Activated CD8-positive, alpha-beta memory T cell treated with anti-CD3 and anti-CD28 coated beads for 48 hours (primary cell): ENCODE measurements at places on chromosomes 2 and 18.

DNA sequence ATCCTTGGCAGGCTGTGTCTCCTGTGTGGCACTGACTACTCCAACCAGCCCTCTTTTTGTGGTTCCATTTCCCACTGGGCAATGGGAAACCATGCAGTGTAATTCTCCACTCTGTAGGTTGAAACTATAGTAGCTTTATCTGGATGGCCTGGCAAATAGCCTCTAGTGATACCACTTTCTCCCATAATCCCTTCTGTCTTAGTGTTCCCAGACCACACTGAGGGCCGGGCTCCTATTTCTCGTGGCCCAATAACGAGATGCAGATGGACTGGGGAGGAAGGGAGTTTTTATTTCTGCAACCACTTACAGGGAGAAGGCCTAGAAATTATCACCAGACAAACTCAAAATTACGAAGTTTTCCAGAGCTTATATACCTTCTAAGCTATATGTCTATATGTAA lies 24.7 kb downstream of the SKA1 start:
- DNase-seq = no peak

GRCh38 chr18:46322941-46323340 lies 218.8 kb downstream of the HAUS1 start:
- DNase-seq = no peak

DNA sequence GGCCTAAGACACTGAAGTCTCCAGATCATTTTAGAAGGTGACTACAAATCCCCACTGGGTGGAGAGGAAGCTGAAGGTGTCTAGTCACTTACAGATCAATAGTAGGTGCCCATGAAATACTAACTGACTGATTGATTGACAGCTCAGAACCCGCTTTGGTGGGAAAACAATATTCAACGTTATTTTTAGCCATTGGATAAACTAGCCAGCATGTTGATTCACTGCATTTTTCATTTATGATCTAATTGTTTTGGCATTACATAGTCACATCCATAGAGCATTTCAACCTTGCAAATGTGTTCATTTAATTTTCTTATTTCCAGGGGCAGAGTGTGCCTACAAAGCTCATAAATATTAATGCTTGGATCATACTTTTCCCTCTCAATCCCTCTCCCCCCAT lies 162.3 kb downstream of the MREG start:
- no peak for DNase-seq

DNA sequence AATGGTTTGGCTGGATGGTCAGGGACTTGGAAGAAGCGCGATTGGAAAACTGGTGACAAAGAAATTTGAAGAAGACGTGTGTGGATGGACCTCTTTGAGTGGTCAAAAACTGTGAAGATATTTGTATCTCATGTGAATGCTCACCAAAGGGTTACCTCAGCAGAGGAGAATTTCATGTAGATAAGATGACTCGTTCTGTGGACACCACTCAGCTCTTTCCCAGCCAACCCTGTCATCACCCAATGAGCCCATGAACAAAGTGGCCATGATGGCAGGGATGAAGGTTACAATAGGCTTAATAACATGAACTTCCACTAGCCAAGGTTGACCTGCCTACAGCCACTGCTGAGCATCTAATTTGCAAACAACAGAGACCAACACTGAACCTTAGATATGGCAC lies 248.3 kb downstream of the KCNE4 start:
- no peak for DNase-seq

GRCh38 chr18:64539847-64540246 lies 391.0 kb upstream of the LINC00305 start:
- DNase-seq = no peak

DNA sequence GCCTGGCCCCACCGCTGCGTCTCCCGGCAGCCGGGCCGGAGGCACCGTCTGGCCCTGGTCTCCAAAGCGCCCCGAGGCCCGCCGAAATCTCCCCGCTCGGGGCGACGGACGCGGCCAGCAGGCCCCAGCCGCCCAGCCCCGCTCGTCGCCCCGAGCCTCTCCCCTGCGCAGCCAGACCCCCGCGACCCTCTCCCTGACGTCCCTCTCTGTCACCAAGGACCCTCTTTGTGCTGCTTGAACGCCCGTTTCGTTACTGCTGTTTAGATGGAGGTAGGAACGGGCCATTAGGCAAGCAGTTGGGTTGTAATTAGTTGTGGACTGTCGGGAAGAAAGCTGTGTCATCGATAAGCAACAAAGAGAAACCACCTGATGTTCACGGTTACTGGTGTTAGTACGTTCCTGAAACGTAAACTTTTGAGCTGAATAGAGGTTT lies 686 bp downstream of the UBXN4 start:
- DNase-seq = peak; percentile 26

DNA sequence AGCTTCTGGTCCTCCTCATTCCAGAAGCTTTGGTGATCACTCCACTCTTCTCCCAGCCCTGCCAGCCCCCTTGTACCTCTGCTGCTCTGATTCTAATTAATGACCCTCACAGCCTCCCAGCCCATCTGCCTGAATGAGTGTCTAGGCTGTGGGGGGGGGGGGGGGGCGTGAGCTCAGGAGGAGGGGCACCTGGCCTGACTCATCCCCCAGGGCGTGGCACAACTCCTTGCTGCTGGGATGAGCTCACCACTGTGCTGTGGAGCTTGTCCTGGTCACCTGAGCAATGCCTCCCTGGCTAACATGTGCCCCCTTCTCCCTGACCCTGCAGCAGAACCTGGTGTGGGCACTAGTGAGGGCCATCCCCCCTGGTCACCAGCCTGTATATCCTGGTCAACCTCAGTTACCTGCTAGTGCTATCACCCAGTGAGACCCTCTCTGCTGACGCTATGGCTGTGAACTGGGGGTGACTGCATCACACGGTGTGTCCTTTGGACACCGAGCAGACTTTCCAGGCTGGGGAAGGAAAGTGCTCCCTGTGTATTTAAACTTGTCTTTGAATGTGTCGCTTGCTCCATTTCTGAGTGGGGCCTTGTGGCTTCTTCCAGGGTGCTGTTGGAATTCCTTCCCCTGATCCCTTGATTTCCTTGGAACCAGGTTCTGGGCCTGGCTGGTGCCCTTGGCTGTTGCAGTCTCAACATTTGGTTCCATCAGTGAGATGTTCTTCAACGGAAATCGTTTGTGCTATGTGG lies 41.5 kb upstream of the PUM2 start:
- DNase-seq = no peak

DNA sequence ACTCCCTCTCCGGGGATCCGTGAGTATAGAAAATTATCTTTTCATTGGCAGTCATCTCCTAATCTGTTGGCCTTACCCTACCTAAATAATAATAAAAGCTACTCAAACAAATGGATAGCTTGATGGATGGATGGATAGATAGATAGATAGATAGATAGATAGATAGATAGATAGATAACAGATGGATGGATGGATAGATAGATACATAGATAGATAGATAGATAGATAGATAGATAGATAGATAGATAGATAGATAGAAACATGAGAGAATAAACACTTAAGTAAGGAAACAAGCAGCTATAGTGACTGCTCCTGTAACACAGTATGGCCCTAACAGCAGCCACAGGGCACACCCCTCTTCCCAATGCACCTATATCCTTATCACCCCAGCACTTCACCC lies 35.1 kb downstream of the MRPL30 start:
- DNase-seq = no peak

DNA sequence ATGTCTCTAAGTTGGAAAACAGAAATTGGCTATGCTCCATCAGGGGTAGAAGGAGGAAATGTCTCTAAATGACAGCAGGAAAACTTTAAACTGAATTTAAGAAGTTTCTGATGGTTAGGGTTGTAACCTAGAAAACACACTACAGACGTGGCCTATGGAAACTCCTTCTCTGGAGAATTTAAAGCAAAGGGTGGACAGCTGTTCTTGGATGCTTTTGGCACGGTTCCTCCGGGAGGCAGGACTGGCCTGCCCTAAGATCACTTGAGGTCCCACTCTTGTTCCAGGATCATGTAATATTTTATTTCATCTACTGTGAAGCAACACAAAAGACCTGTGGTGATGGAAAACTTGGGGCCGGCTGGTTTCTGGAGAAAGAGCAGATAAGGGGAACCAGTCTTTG lies 77.0 kb downstream of the NRP2 start:
- DNase-seq = no peak

- DNase-seq = no peak
Observed at GRCh38 chr2:43171789-43172188, 54.6 kb downstream of the ZFP36L2 start.

DNA sequence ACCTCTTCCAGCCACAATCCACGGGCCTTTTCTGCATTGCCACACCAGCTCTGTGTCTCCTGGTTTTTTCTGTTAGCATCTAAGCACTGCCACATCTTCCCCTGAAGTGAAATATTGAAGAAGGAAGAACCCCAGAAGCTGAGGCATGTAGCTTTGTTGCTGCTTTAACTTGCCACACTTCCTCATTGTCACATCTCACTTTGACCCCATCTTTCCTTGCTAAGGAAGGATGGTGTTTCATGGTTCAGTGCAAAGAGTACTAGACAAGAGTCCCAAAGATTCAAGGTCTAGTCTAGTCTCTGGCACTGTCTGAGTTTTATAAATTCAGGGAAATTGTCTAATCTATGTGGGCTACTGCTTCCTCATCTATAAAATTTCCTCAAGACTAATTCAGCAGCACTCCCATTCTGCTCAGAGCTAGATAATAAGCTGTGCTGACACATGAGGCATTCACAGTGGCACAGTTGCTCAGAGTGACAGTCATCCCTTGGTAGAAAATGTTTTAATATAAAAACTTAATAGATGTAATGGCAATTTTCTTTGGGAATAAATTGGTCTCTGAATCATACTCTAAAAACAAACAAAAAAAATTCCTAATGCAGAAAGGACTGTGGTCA lies 483.0 kb upstream of the ID2 start:
- DNase-seq = no peak

DNA sequence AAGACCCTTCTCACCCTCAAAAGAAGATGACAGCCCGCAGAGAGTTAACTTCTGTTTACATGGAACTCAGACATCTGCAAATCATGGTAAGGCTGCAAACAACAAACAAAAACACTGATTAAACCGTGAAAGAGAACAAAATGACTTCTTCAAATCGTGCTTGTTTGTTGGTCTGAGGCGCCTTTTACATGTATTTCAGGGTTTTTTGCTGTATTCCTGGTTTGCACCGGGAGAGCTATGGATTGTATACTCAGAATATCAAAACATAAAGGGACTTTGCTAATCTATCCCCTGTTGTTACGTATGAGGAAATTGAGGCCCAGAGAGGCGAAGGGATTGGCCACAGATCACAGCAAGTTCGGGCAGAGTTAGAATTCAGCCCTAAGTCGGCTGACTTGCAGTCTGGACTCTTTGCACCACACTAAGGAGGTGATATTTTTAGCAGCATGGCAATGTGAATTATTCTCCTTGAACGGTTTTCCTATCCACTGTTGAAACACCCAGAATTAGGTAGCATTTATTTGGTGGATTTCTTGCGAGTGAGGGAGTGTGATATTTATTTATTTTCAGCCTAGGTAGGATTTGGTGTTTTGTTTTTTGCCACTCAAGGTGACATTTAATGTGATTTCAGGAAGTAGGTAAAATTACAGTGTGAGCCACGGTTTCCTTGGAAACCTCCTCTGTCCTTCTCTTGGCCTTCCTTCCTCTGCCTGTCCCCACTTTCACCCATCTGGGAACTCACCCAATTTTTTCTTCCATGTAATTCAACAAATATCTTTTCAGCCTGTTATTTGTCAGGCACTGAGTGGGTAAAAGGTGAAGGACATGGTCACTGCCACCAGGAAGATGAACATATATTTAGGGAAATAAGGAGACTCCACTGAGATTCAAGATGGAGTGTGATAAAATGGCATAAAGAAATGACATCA lies 980 bp upstream of the PDE6D start:
- DNase-seq = no peak

DNA sequence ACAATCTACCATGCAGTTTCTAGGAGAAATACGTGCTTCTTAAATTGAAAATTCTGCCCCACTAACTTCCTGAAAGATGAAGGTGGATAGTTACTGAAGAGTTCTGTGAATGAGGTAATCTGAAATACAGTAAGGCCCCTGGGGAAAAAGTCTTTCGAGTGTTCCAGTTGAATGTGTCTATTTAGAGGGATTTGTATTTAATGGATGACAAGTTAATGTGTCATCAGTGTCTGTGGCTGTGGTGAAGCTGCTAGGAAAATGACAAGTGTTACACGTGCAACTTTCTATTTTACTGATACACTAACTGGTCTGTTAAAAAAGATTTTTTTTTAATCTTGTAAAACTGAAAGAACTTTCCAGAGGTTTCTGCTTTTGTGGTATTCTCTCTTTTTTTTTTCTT lies 384.6 kb downstream of the STK39 start:
- no peak for DNase-seq

- DNase-seq = no peak
Observed at GRCh38 chr2:8134985-8135682, 546.7 kb upstream of the ID2 start.

- no peak for DNase-seq
Observed at GRCh38 chr2:225649274-225649673, 249.8 kb downstream of the NYAP2 start.

DNA sequence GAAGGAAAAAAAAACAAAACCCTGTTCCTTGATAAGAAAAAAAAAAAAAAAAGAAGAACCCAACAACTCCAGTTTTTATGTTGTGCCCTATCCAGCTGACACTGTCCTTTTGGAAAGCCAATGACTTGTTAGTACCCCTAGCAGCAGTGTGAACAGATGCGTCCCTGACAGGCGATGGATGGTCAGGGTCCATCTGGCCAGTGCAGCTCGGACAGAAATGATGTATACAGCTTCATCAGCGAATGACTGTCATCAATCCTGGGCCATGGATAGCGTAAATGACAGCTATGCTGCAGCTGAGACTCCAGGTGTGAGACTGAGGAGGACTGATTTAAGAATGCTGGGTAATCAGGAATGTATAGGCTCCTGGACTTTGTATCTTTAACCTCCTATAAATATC lies 318.8 kb upstream of the FIGN start:
- no peak for DNase-seq

DNA sequence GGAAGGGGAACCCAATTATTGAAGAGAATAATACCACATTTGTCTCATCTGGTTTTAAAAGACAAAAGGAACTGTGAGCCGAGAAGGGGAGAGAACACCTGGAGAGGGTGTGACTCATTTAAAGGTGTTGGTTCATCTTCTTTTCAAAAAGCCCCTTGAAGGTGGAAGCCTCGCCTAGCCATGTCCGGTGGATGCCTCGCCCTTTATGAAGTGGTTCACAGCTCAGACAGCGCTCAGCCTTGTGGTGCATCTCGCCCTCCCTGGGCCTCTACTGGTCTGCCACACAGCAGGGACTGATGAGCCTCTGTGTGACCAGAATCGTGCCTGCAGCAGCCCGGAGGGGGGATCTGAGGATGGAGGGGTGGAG lies 290.0 kb upstream of the CXCR4 start:
- no peak for DNase-seq

DNA sequence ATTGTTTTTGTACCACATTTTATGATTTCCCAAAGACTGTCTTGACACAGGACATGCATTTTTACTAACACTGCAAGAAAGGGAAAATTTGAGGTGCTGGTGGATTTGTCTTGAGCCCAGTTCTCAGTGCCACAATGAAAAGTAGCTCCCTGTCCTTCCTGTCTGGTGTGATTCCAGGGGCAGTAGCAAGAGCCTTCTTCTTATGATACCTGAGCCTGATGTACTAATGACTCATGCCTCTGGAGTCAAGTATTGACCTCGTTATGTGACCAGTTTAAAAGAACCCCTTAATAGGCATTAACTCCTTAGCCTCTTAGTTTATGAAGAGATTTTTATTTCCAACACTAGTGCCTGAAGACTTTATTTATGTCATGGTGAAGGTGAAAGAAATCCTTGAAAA lies 728.6 kb downstream of the SLC4A3 start:
- no peak for DNase-seq

GRCh38 chr2:69629921-69630608 lies 13.5 kb downstream of the AAK1 start:
- no peak for DNase-seq

GRCh38 chr18:43635397-43635796 lies 358.1 kb upstream of the SYT4 start:
- no peak for DNase-seq
